ENCODE measurements at places on chromosomes 5 and 9.

GRCh38 chr9:93829271-93830011 is 125.7 kb downstream of the BARX1 start:
- DNase-seq: no peak

DNA sequence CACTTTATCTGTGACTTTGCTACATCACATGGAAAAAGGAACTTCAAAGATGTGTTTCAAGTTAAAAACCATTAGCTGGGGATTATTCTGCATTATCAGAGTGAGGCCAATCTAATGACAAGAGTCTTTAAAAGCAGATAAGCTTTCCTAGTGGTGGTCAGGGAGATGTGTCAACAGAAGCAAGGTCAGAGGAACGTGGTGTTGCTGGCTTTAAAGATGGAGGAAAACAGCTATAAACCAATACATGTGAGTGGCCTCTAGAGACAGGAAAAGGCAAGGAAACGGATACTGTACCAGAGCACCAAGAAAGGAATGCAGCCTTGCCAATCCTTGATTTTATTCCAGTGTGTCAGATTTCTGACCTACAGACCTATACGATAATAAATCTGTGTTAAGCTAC is 204.2 kb downstream of the TAF11L14 start:
- no peak for DNase-seq

DNA sequence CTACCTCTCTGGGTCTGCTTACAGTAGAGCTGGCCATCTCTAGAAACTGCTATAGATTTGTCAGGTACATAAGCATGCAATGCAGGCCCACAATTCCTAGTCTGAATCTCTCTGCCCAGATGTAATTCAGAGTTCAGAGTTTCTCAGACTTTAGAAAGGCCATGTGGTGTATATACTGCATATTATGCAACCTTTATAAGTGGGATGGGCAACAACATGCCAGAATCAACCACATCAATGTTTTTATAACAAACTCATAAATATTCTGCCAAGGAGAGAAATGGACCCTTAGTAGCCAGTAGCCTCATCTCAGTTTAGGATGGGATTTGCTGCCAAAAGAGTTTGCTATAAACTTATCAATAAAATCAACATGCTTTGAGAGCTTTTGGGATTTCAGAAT is 78.8 kb downstream of the SLC1A1 start:
- DNase-seq: no peak

GRCh38 chr5:52452098-52452497 is 335.6 kb upstream of the ITGA1 start:
- no peak for DNase-seq

GRCh38 chr5:178547753-178548415 is 42.3 kb downstream of the COL23A1 start:
- no peak for DNase-seq

- DNase-seq: no peak
Measured at GRCh38 chr5:131488463-131488862, 146.6 kb downstream of the RAPGEF6 start.

DNA sequence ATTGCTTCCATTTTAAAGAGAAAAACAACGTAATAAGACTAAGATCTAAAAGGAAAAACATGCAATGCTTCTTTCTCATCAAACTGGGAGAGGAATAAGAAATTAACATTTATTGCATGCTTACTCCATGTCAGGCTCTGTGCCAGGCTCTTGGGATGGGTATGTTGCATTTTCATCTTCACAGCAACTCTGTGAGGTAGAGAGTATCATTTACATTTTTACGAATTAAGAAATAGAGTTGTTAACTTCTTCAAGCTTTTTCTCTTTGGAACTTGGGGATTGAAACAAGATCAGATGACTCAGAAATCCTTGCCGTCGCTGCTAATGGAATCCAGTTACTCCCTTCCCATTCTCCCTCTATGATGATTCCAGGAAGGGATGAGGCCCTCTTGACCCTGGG is 39.5 kb downstream of the PDE8B start:
- no peak for DNase-seq

DNA sequence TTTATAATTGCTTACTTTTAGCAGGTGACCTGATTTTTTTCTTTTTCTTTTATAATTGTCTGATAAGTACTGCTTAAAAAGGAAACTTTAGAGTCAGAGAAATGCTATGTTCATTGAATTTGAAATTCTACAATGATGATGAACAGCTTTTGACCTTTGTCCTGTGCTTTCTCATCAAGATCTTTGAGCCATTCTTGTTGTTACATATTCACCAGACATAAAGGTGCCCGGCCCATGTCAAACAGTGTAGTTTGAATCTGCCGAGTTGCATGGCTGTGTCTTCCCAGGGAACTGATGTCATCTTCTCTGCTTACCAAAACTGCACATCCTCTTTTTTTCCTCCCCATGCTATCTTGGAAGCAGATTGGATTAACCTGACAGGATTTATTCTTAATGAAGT is 163.6 kb downstream of the LRRC70 start:
- DNase-seq: no peak

DNA sequence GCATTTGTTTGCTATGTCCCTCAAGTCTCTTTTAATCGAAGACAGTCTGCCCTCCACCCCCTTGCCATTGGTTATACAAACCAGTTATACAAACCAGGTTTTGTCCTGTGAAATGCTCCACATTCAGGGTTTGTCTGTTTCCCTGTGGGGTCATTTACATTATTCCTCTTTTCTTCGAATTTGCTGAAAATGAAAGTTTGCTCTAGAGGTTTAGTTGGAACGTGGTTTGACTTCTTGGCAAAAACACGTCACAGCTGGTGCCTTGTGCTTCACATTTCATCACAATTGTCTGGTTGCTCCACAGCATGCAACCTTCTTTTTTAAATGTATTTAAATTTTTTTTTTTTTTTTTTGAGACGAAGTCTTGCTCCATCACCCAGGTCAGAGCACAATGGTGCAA is 4.2 kb upstream of the HAVCR2 start:
- DNase-seq: no peak

DNA sequence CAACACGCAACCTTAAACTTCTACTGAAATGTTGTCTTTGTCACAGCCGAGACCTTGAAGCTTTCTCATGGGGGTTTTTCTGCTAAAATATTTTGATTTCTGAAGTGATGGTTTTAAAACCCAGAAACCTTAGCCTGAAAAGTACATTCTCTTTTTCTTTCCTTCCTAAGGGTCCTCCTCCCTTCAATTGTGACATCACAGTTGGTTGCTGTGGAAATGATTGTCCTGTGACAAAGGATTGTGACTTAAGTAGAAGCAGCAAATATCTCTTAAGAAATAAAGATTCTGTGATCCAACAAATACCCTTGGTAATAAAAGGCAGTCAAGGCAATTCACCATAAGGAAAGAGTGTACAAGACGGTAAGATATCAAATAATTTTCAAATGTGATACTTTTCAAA is 125.2 kb downstream of the SEMA6A start:
- DNase-seq: no peak

GRCh38 chr5:9209846-9210492 is 335.9 kb downstream of the SEMA5A start:
- DNase-seq: no peak

DNA sequence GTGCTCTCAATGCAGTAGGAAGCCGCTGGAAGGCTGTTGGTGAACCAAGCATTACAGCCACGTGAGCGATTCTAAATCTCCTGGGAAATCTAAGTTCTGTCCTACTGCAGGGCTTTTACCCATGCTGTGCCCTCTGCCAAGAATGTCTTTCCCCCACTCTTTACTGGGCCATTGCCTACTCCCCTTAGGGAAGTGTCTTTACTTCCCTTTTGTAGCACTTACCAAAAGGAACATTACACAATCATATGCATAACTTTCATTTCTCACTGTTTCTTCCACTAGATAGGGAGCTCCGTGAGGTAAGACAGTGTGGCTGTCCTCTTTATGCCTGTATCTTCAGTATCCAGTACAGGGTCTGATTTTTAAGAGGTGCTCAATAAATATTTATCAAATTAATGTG is 241.7 kb upstream of the NR4A3 start:
- DNase-seq: no peak

DNA sequence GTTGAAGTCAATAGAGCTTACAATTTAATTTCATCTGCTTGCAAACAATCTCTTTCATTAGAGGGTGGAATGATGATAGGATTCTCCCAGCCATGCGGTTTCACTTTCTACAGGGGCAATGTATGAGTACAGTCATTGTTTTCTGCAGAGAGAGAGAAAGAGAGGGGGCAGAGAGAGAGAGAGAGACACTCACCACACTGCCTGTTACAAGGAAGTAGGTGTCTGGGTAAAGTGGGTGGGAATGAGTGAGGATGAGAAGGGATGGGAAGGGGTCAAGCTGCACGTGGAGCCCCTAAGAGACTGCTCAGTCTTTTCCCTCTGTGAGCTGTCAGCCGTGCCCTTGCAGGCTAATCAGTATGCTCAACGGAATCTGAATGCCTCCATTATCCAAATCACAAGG is 454.3 kb downstream of the KDM4C start:
- no peak for DNase-seq

DNA sequence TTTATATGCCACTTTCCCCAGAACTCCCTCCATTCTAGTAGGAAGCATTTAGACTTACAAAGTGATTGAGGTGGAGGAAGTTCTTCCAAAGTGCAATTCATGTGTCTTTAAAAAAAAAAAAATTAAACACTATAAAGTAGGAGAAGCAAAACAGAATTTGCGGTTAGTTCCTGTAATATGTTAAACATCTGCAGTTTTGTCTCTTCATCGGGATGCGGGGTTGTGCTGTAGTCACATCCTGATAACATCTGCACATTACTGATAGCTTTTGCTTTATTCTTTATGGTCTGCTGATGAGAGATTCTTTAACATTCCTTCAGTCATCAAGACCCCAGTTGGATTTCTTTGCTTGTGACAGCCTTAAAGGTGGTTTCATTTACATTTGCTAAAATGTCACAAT is 694.3 kb downstream of the NR2F1-AS1 start:
- no peak for DNase-seq

DNA sequence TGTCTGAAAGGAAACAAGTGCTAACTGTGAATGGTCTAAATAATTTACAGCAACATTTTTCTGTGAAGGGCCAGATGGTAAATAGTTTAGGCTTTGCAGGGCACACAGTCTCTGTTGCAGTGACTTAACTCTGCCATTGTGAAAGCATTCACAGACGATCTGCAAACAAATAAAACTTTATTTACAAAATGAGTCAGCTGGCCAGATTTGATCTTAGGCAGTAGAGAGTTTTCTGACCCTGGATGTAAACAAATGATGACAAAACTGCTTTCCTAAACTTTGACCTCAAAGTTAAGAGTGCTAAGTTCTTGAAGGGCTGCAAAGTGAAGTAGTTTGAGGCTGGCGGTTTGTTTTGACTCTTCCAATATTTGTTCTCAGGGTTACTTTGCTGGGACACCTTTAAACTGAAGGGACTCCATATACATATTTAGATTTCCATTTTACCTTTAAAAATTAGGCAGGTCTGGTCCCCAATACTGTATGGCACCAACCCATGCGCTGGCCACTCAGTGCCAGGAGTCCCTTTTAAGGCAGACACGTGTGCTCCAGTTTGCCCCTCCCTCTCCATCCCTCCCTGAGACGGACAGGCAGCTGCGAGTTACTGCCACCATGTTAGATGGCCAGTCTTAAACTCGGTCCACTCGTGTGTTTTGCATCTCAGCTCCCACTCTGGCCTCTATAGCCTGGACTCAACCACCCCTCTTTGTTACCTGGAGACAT is 4.0 kb upstream of the ADAMTS16 start:
- no peak for DNase-seq

DNA sequence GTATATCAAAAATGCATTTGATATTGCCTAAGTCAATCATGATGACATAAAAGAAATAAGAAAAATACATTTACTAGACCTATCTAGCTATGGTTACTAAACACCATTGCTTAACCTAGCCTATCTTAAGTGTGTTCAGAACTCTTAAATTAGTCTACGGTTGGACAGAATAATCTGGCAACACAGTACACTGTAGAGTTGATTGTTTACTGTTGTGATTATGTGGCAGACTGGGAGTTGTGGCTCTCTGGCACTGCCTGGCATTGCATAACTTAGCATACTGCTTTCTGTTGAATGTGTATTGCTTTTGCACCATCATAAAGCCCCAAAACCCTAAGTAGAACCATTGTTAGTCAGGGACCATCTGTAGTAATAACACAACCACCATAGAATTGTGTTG is 21.2 kb upstream of the ZFAND5 start:
- DNase-seq: no peak

DNA sequence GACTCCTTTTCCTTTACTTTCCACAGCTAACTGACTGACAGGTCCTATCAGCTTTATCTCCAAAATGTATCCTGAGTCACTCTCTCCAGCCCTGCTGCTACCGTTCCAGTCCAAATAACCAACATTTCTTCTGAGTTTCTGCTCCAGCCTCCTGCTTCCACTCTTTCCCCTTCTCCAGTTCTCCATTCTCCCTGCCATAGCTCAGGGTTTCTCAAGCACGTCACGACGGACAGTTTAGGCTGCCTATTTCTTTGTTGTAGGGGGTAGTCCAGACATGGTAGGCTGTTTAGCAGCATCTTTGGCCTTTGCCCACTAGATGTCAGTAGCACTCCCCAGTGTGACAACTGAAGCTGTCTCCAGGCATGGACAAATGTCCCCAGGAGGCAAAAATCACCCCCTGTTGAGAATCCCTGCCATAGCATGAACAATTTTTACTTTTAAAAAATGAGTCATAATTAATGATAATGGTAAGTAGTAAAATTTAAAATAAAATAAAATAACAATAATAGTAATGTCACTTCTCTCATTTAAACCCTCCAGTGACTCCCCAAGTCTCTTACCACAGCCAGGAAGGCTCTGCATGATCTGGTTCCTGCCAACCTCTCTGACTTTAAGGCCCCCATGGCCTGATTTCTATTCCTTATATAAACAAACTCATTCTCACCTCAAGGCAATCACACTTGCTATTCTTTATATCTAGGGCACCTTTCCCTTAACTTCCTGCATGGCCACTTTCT is 105.4 kb upstream of the FER start:
- peak; percentile 16 for DNase-seq

DNA sequence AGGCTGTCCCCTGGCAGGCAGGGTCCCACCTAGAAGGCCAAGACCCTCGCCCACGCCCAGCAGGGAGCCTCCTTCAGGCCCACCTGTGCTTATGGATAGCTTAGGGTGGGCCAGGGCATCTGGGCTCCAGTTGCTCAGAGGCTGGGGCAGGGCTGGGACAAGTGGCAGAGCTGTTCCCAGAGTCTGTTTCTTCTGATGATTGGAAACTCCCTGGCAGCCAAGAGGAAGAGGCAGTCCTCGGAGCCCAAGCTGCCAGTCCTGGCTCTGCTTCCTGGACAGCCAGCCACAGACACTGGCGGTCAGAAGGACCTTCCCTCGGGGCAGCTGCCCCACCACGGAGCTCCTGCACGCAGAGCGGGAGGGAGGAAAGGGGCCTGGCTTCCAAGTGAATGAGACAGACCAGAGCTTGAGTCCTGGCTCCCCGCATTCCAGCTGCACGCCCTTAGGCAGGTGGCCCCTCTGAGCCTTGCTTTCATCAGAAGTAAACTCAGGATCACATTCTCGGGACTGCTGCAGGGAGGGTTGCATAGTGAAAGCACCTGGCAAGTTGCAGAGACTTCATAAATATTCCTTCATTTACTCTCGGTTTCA is 37.9 kb upstream of the GABRP start:
- DNase-seq: no peak

DNA sequence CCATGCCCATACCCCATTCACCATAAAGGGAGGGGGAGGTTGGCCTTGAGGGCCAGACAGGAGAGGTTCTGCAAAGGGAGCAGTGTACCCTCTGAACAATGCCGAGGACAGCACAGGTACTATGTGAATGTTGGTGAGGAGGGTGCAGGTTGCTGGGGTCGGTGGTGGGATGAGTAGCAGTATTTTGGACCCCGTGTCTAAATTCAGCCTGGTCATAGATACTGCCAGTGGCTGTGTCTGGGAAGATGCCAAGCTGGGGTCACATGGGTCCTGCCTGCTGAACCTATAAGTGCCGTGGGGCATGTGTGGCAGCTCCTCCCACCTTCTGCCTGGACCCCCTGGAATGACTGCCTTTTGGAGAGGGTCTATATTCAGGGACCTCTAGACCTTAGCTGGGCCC is 11.4 kb upstream of the SPINK4 start:
- DNase-seq: no peak
